Motor neuron (in vitro differentiated cells): ENCODE measurements at places on chromosomes 1 and 21.
A peak's percentile ranks its signal among the peaks of the same experiment; 100 is the strongest.

GRCh38 chr1:8516793-8517556, 199.1 kb downstream of the SLC45A1 start:
- ATAC-seq, result peak; percentile 63

- ATAC-seq, result no peak
Observed at GRCh38 chr21:25862596-25862995, 127.8 kb downstream of the GABPA start.

DNA sequence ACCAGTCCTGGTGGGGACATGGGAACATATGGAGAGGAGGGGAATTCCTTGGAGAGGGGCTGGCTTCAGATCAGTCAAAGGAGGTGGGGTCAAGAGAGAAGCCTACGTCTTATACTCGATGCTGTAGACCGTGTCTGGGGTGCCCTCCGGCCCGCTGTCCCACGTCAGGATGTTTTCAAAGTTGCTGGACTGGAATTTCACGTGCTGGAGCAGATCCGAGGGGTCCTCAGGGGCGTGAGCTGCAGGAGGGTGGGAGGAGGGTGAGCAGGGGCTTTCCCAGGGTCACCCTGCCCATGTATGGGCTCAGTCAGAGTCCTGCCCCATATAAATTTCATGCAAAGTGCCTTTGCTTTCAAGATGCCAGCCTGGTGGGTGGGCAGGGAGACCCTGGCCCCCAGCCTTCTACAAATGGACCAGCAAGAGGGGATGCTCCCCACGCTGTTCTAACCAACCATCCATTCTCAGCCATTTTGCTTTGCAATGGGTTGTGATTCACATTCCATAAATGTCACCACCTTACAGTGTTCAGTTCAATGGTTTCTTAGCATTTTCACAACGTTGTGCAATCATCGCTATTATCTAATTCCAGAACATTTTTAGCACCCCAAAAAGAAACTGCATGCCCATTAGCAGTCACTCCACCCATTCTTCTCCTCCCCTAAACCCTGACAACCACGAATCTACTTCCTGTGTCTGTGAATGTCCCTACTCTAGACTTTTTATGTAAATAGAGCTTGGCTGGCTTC, 4.3 kb downstream of the IL22RA1 start:
- no peak for ATAC-seq

DNA sequence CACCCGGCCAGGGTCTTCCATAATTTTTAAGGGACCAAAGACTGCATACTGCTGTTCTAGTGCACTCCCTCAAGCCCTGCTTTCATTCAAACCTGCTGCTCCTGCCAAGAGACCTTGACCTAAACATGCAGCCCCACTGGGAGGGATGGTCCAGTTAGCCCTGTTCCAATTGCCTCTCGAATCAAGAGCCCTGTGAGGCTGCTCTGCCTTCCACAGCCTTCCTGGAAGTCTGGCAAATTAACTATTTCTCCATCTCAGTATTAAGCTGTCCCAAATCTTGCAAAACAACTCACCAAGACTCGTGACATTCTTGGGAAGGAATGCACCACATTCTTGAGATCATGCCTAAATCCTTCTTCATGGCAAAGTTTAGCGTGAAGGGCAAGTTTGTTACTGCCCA, 231.3 kb downstream of the C1orf94 start:
- no peak for ATAC-seq

DNA sequence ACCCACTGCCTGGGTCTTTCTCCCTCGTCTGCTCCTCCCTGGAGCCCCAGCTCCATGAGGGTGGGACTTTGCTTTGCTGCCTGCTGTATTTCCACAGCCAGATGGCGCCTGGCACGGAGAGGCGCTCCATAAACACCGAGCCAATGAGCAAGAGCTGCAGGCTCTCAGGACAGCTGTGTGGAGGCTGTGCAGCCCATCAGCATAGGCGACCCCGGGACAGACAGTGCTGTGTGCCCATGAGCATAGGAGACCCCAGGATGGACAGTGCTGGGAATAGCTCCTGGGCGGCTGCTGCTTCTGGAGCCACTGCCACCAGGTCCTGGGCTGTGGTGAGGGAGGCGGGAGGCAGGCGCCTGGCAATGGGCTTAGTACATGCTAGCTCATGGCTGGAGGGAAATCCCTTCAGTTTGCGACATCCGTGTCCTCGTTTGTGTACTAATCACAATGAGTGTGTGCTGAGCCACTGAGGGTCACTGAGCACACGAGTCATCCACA, 29.2 kb downstream of the CEP104 start:
- ATAC-seq, result peak; percentile 31

DNA sequence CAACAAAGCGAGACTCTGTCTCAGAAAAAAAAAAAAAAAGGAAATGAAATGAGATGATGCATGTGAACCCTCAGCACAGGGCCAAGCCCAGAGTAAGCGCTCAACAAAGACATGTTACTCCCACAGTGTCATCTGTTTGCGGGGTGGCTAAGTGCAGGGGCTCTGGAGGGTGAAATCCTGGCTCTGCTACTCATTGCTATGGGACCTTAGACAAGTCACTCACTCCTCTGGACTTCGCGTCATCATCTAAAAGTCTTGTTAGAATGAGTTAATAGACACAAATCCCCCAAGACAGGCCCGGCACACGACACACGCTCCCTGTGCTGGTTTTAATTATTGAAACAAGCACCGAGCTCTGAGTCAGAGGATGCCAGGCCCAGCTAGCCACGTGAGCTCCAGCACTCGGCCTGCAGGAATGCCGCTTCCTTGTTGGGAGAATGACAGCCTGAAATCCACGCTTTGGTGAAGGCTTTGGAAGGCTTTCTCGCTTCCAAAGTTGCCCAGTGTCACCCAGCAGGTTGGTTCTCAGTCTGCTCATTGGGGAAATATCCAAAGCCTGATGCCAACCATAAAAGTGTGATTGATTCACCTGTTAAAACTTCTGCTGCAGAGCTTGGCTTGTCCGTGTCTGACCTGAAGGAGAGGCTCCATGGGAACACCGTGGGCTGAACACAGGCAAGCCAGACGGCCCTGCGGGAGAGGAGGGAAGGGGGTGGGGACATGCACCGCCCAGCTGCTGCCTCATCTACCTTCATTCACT, 36.7 kb upstream of the TARDBP start:
- ATAC-seq, result peak; percentile 86
